ENCODE measurements at places on chromosomes 13 and 19.

DNA sequence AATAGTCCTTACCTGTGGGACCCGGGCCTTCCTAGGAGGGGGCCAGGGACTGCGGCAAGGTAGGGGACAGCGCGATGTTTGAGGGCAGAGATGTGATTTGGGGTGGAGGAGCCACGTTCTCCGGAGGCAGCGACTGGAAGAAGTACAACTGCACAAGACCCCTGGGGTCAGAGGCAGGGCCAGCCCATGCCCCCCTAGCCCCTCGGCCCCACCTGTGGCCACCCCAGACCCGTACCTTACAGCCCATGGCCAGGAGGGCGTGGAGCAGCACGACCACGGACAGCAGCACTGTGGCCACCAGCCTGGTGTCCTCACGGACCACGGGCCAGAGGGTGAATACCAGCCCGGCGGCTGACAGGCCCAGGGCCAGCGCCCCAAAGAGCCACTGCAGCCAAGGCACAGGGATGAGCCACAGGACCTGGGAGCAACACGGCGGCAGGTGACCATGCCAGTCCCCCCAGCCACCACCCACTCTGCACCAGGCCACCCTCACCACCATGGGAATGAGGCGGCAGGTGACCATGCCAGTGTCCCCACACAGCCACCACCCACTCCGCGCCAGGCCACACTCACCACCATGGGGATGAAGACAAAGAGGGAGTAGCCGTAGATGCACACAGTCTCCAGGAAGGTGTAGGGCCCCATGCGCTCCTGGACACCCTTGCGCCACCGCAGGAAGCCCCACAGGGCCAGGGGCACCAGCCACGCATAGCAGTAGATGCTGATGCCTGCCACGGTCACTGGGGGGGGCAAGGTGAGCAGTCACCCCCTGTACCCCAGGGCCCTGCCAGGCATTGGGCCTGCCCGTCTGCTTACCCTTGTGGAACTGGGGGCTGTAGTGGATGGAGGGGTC is 5.0 kb downstream of the YIPF2 start:
- no peak for DNase-seq

DNA sequence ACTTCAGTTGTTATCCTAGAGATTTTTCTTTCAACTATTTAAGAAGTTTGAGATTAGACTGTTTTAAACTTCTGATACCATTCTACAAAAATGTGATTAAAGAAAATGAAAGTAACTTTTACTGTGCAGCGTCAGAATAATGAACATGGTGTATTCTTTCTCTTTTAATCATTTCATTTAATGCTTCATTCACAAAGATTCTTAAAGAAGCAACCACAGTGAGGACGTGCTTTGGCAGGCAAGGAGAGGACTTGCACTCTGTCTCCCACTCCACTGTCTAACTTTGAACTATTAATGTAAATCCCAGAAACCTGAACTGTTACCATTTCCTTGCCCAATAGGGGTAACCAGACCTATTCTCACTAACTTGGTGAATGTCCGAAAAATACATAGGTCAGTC is 137.0 kb downstream of the KCNRG start:
- DNase-seq = no peak

GRCh38 chr13:108760129-108760528 is 130.7 kb downstream of the MYO16 start:
- DNase-seq = no peak

- no peak for DNase-seq
Measured at GRCh38 chr13:39170711-39171110, 132.5 kb downstream of the NHLRC3 start.

DNA sequence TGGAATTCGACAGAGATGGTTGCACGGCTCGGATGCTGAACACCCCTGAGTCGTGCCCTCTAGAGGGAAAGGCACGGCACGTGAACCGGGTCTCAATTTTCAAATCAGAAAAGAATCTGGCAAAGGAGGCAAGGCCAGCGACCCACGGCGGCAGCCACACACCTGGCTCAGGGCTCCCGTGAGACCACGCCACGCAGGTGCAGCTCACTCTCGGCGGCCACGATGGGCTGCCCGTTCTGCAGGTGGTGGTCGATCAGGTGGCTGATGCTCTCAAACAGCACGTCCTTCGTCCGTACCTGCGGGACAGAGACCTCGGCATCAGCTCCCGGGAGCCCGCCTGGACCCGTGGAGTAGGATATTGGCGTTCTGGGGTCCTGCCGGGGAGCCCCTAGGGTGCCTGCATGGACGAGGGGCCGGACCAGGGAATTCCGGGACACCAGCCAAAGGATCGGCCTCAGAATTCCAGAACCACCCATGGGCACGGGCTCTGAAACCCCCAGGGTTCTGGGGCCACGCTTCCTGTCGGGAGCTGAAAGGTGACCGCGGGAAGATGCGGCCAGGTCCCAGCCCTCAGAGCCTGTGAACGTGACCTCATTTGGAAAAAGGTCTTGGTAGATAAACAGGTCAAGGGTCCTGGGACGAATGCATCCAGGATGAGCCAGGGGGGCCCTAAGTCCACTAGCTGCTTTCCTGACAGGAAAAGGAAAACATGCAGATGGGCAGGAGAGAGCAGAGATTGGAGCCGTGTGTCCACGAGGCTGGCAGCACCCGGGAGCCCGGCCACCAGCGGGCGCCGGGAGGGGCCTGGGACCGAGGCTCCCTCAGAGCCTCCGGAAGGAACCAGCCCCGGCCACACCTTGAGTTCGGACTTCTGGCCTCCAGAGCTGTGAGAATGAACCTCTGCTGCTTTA is 10.1 kb upstream of the C2CD4C start:
- DNase-seq = no peak

GRCh38 chr19:41322451-41322850 is 12.5 kb downstream of the CCDC97 start:
- no peak for DNase-seq

DNA sequence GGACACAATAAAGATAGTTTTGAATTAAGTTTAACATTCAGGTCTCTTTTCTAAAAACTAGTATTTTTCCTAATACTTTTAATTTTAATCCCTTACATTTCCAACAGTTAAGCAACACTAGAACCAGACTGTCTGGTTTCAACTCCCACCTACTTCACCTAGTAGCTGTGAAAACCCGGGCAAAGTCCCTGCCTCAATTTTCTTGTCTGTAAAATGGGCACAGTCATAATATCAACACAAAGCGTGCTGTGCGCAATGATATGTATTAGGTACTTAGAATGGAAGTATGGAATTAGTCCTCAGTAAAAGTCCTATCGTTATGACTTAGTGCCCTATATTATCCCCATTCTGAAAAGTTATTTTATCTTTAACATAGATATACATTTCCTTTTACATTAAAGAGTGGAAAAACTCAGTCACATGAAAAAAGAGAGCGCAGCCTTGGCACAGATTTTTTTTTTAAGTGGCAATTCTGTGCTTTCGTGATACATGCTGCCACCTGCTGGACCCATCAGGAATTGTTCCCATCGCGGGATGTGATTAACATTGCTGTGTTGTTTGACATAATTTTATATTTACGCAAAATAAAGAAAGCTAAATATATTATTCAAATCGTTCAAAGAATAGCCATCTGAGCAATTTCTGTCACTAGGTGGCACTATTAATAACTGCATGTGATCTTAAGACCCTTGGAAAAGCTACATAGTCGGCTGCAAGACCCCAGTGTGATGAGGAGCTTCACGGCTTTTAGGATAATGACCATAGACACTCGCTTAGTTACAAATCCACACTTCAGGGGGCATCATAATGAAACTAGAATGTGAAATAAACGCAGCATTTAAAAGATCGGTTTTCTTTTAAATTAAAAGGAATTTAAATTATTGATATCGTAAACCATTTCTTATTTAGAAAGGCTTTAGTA is 59.9 kb downstream of the LIG4 start:
- peak; percentile 43 for DNase-seq
